Spleen (tissue), 13 donors: ENCODE measurements at places on chromosomes 4 and X. TPM values are rescaled to one million over a fixed set of nuclear protein-coding genes. Genes with fewer than 3 reads are reported as not detected.
A peak's percentile ranks its signal among the peaks of the same experiment; 100 is the strongest.

DNA sequence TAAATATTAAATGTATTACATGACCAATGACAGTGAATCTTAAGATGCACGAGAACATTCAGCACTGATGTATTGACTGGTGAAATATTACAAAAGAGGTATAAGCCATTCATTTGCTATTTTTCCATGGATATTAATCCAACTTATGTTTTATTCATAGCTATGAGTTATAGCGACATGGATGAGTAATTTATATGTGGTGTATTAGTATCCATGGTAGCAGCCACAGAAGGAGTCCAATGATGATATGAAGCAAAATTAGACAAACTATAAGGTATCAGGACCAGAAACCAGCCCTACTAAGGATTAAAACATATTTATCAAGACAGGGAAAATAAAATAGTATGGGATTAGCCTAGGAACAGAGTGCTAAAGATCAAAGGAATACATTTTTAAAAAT lies 50.7 kb downstream of the THAP9 start:
- DNase-seq = no peak

The CXCL11 gene
- total RNA-seq = 1.2 TPM

GRCh38 chr4:17562157-17562556 lies 14.8 kb upstream of the LAP3 start:
- no peak for DNase-seq

DNA sequence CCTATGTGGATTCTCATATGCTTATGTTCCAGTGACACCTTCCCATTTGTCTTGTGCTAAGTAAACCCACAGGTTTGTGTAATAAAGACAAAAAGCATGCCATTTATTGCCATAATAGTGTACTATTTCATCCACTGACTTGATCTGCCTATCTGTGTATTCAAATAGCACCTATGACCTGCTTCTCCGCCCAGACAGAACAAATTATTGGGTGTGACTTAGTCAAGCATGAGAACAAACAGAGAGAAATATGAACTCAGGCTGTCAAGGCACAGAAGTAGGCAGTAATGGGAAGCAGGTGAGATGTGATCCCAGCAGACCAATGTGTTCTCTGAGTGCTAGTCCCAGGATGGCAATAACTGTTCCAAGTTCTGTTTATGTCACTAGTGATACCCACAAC lies 25.4 kb downstream of the ELOVL6 start:
- DNase-seq = no peak

- DNase-seq = no peak
Measured at GRCh38 chr4:55931833-55932232, 16.9 kb upstream of the CEP135 start.

DNA sequence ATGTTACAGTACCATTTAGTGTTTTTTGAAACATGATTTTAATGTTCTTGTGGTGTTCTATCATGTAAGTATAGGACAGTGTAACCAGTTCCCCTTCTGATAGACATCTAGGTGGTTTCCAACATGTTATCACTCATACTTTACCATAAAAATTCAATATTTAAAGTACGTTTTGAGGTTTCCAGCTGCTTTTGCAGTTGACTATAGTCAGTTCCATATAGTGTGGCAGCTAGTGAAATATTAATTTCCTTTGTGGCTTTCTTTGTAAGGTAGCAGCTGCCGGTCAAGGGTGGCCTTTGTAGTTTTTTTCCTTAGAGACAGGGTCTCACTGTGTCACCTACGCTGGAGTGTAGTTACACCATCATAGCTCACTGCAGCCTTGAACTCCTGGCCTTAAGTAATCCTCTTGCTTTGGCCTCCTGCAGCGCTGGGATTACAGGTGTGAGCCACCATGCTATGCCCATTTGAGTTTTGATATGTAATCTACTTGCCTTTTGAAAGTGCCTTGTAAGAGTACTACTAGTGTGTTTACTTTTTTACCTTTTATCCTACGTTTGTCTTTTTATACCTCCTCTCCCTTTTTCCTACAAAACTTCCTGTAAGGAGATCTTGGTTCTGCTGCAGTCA lies 63.0 kb downstream of the ARHGAP10 start:
- DNase-seq = no peak

DNA sequence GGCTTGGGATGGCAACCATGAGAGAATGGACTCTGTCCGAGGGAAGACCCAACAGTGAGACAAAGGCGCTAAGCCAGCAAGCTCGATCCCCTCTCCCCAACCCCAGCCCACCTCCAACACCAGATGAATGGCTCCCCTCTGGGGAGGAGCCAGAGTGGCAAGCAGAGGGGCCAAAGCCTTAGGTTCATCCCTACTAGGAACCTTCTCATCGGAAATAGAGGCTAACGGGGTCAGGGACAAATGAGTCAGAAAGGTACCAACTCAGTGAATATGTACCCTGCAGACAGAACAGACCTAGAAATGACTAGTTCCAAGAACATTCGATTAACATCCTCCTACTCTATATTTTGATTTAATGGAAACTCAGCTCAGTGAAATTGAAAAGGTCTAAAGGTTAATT lies 73.9 kb downstream of the NSG1 start:
- DNase-seq = no peak

DNA sequence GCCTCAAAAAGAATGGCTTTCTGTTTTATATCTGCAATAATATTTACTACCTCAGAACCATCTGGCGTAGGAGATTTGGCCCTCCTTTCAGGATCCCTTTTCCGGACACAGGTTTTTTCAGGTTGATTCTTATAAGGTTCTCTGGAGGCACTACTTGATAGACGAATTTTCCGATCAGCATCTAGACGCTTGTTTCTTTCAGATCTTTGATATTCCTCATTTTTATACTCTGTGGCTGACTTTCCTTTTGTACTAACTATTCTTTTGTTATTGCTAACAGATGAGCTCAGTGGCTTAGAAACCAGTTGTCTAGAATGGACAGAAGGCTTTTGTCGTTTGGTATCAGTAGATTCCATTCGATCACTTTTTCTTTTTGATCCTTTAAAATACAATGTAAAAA lies 12.4 kb downstream of the YTHDC1 start:
- no peak for DNase-seq

- no peak for DNase-seq
Measured at GRCh38 chr4:150641612-150642011, 59.7 kb downstream of the MAB21L2 start.

The NPNT gene
- 7.7 TPM for total RNA-seq

- no peak for DNase-seq
Measured at GRCh38 chrX:151773434-151773833, 38.9 kb downstream of the CNGA2 start.

GRCh38 chrX:134880866-134881265 lies 109.9 kb upstream of the SMIM10 start:
- DNase-seq = no peak

The ARMCX2 gene
- total RNA-seq = 52.3 TPM

The ANXA10 gene
- not detected for total RNA-seq

- DNase-seq = no peak
Measured at GRCh38 chr4:52052475-52052780, 1.3 kb downstream of the SPATA18 start.

DNA sequence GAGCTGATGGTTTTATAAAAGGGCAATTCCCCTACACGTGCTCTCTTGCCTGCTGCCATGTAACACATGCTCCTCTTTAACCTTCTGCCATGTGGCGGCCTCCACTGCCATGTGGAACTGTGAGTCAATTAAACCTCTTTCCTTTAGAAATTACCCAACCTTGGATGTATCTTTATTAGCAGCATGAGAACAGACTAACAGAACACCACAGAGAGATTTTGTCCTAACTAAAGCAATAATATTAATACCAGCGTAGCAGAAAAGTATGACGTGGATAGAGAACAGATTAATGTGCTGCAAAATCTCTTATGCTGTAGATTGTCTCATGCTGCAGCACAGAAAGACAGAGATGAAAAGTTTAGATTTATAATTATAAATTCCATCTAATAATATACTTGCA lies 23.1 kb downstream of the AIMP1 start:
- no peak for DNase-seq

DNA sequence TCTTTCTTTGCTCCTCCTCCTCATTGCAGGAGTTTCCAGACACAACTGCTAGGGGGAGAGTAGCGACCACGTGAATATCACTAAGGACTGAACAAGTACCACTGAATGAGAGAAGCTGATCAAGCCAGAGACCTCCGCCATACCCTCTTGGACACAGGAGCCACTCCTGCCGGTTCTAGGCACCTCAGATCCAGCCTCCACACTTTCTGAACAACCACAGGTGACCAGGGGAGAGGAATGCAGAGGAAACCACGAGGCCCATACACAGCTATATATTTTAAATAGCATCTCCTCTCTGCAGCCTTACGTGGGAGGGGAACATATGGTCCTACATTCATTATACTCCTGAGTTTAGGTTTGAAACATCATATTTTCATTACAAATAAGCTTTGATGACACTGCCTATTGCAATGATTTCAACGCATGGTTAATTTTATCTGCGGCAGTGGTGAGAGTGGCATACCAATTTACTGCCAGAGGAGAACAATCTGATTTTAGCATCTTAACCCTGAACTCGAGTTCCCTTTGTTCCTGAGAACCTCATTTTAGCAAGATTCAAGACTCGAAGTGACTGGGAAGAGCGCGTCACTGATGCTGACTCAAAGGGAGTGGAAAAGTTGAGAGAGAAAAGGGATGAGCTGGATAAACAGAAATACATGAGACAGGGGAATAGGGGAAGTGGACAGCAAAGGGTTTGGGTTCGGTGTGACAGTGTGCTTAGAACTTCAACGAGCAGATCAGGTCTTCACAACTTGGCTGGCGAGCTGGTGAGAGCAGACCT lies 231.7 kb upstream of the PPARGC1A start:
- no peak for DNase-seq

The MBNL3 gene
- total RNA-seq = 43.1 TPM

DNA sequence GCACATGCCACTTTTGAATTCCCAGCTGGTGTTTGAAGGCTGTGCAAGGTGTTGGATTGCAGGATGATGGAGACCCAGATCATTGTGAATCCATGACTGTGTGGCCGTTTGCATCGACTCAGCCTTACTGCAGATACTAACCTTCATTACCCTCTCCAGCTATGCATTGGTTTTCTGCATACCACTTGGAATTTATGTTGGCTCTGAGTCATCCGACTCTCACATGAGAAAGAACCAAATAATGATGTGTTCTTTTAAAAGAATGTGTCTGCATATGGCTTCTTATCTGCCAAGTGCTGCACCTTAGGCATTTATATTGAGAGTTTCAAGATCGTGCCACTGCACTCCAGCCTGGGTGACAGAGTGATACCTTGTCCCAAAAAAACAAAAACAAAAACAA lies 106.7 kb upstream of the PRKX start:
- no peak for DNase-seq

- no peak for DNase-seq
Measured at GRCh38 chr4:168461821-168462220, 18.5 kb downstream of the DDX60L start.

DNA sequence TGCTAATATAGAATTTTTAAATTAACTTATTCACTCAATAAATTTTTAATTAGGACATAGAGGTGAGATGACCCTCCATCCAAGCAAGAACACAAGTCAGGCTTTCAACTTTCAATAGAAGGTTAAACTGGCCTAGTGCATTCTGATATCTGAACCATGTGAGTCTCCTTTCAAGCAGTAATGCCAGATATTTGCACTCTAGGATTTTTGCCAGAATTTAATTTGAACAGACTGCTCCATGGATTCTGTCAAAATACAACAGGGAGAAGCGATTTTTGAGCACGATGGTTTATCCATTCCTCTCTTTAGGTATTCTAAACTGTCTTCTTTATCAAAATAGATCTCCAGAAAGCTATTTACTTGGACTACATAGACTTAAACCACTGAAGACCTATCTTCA lies 72.0 kb upstream of the DCLK2 start:
- DNase-seq = no peak

DNA sequence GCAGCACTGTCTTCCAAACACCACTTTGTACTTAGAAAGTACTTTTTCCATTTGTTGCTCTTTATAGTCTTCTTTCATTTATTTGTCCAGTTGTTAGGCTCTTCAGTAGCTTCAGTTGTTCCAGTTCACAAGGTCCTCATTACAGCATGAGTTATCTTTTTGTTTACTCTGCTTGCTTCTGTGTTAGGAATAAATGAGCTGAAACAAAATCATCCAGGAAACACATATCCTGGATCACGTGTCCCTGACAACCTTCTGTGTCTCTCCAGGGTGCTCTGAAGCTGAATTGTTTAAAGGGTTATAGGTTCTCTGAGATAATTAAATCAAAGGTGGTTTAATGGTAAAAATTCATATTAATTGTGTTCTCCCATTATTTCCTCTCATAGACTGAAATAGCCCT lies 19.9 kb upstream of the KLHL8 start:
- no peak for DNase-seq

- DNase-seq = no peak
Measured at GRCh38 chr4:166501941-166502382, 628.9 kb downstream of the TLL1 start.

DNA sequence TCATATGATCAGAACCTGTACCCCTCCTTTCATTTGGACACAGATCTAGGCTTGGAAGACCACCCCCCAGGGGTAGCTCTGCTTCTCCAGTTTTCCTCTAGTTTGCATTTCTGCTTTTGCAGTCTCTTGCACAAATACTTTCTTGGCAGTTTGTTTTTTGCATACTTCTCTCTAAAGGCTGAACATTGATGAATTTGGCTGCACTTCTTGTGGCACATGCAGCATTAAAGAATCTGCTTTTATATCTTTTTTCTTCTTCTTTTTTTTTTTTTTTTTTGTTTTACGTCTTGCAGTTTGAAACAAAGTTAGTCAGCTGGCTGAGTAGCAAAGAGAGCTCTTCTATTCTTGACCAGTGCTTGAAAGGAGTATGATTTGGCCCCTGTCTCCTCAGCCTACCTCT lies 273.0 kb downstream of the GLUD2 start:
- no peak for DNase-seq

The SLC7A11 gene
- total RNA-seq = 2.1 TPM

The NXF2B gene
- not detected for total RNA-seq

- DNase-seq = no peak
Measured at GRCh38 chr4:2858451-2859217, 15.0 kb downstream of the ADD1 start.

- DNase-seq = no peak
Measured at GRCh38 chr4:3201718-3202702, 46.9 kb upstream of the MSANTD1 start.

GRCh38 chr4:1356181-1356998 lies 9.4 kb downstream of the UVSSA start:
- DNase-seq = peak; percentile 88

DNA sequence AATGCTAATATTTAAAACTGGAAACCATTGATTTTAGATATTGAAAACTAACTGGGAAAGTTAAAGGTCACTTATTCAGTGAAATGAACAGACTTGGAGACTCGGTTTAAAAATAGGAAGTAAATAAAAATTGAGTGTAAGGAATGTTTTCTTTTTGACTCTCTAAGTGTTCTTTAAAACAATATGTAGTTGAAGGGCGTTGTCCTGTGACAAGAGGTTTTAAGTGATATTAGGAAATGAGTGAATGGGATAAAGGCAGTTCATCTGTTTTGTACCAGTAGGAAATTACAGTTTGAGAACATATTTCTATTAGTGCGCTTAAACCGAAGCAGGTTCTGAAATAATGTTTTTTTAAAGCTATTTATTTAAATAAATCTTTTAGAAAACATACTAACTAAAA lies 77.2 kb downstream of the ARFIP1 start:
- no peak for DNase-seq

The GLOD5 gene
- total RNA-seq = not detected

The ATP1B4 gene
- total RNA-seq = not detected

GRCh38 chr4:8297691-8298485 lies 28.3 kb downstream of the HTRA3 start:
- DNase-seq = peak; percentile 68

GRCh38 chrX:10922159-10922558 lies 189.0 kb upstream of the HCCS start:
- DNase-seq = no peak

- DNase-seq = no peak
Measured at GRCh38 chr4:996030-996996, 3.1 kb upstream of the SLC26A1 start.

- DNase-seq = peak; percentile 88
Measured at GRCh38 chr4:3442959-3443749, 1.4 kb downstream of the HGFAC start.
